Stimulated activated CD8-positive, alpha-beta memory T cell treated with anti-CD3 and anti-CD28 coated beads, Interleukin-4, amount 100 ng/mL, for 1 hour (primary cell): ENCODE measurements at places on chromosomes 1 and 21.

DNA sequence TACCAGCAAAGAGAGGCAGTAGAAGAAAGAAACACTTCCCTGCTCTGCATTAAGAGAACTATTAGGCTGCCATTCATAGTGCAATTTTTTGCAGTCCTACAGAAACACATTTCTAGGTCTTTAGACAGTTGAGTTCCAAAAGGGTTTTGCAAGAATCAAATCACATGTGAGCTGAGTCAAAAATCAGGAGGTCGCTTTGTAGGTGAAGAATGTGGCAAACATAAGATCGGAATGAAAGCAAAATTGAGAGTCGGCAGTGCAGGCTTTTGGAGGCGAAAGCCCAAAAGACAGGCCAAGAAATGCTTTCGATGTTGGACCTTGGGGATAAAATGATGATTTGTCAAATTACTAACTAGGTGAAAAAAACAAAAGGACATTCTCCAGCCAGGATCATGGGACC, 213.5 kb upstream of the NRIP1 start:
- DNase-seq, result no peak

- no peak for DNase-seq
Observed at GRCh38 chr1:27330786-27331185, 8.8 kb downstream of the TMEM222 start.

DNA sequence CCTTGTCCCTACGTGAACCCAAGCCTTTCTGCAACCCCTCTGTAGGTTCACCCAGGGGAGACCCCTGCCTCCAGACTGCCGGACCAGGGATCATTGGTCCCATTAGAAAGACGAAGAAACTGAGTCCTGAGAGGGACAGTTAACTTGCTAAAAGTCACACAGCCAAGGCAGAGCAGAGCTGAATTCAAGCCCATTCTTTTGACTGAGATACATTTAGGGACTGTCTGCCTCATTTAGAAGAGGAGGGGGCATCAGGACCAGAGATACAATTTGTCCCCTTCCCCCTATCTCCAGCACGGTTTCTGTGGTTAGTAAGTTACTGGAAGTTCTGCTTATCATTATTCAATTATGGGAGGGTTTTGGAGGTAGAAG, 19.1 kb downstream of the KCNQ4 start:
- no peak for DNase-seq

GRCh38 chr21:35324372-35325220, 275.5 kb upstream of the RUNX1 start:
- no peak for DNase-seq

GRCh38 chr1:161834967-161835550, 68.9 kb downstream of the ATF6 start:
- no peak for DNase-seq

DNA sequence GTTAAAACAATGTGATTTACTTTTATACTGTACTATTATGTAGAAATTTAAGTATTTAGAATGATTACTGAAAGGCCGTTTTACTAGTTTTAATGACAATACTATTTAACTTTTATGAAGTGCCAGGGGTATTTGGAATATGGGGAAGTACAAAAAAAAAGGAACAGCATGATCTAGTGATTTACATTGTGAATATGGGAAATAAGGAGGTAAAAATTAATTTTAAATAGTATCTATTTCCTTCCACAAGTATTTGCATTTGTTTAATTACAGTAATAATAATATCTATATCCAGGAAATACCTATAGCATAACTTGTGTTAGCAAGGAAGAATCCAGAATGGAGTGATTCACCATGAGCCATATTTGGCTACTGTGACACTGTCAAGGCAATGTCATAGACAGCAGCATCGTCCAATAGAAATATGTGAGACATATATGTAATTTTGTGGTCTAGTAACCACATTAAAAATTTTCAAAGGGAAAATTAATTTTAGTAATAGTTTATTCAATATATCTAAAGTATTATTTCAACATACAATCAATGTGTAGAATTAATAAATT, 22.0 kb downstream of the CNST start:
- DNase-seq, result no peak

- no peak for DNase-seq
Observed at GRCh38 chr1:238221738-238222137, 331.0 kb upstream of the ZP4 start.

DNA sequence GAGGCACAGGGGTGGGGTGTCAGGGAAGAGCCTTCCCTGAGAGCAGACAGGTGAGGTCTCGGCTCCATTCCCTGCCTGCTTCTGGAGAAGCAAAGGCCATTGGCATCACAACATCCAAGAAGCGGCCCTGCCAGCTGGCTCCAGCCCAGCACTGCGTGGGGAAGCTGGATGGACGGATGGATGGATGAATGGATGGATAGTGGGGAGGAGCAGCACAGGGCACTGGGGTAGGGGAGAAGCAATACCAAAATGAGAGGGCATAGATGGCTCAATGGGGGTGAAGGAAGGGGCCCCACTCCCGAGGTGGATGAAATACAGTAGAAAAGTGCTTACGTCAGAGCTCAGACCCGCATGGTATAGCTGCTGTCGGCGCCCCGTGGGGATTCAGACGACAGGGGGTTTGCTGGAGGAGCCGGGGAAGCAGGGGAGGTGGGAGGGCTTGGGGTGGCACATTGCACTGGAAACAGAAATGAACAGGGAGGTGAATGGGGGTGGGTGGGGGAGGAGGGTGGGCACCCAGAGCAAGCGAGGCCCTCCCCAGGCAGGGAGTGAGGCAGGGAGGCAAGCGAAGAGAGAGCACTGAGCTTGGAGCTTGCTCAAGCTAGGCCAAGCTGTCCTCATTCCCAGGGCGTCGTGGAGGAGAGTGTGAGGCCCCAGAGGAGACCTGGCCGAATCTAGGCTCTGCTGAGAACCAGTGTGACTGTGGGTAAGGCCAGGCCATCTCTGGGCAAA, 9.5 kb upstream of the GOLT1A start:
- no peak for DNase-seq

DNA sequence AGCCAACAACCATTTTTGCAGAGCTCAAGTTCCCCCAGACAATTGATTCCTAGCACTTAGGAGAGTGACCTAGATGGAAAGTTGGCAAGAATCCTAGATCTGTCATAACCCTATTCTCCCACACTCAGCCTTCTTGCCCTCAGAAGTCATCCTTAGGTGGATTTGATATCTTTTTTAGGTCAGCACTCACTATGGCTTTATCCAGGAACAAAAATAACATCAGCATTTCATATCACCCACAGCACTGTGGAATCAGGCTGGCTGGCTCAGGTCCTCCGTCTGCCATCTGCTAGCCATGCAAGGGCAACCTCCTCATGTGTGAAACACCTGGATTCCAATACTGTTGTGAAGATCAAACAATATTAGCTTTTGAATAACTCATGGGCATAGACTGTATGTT, 6.0 kb downstream of the DPT start:
- no peak for DNase-seq

GRCh38 chr1:215113776-215114153, 31.2 kb downstream of the KCNK2 start:
- DNase-seq, result no peak

DNA sequence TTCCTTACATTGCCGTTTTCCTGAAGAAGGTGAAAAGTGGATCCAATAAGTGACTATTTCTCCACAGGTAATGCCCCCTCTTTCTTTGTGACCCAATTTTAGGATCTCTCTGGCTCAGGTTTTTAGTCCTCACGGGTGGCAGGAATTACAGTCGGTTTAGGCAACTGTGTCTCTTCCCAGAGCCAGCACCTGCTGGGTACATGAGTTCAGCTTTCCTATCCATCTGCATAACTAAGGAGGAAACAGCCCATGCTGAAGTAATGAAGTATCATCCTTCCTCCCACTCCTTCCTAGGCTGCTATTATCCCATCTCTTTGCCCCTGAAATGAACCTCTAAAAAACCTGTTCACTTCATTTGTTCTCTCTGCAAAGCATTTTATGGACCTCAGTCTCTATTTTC, 544.6 kb downstream of the NEGR1 start:
- no peak for DNase-seq

DNA sequence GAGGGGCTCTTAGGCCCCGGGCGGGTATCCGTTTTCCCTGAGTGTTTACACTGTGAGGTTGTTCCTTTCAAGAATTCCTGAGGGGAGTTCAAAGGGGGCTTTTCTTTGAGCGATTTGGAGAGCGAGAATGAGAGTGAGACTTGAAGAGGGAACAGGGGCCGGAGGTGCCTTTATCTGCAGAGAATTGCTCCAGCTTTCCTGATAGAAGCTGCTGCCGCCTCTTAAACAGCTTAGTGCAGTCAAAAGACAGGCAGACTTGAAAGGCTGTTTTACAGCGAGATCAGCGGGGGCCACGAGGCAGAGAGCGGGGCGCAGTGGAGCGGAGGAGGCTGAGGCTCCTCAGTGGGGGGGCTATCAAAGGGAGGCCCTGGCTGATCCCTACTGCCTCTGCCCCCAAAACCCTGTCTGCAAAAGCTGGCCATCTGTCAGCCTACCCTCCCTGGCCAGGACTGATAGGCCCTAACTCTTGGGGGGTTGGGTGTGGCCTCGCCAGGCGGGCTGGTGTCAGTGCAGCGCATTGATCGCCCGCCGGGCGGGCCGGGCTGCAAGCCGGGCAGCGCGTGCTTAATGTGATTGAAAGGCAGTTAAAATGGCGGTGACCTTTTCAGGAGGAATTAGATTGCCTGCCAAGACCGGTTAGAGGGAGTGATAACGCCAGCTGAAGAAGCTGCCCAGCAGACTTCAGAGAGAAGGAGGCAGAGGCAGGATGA, 36.4 kb downstream of the TMEM53 start:
- no peak for DNase-seq

GRCh38 chr1:81420760-81421159, 380.0 kb upstream of the ADGRL2 start:
- no peak for DNase-seq

DNA sequence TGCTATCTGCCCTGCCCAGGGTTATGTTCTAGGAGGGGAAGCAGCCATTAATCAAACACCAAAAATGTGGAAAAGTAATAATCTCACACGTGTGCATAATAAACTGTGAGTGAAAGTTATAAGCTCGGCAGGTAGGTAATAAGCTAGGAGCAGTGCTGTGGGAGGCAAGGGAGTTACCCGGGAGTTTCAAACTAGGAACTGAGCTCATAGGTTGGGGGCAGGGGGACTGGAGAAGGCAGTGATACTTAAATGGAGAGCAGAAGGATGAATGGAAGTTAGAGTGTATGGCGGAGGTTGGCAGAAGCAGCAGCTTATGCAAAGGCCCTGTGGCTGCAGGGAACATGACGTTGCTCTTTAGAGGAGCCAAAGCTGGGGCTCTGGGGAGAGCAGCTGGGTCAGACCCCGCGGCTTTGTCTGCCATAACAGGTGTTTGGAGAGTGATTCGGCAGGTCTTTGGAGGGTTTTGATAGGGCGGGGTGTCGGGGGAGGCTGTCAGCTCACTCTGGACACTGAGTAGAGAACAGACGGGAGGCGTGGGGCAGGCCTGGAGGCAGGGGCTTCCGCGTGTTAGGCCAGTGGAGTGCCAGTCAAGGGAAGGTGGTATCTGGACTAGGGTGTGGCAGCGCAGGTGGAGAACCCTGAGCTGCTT, 20.0 kb downstream of the PTPRF start:
- no peak for DNase-seq

DNA sequence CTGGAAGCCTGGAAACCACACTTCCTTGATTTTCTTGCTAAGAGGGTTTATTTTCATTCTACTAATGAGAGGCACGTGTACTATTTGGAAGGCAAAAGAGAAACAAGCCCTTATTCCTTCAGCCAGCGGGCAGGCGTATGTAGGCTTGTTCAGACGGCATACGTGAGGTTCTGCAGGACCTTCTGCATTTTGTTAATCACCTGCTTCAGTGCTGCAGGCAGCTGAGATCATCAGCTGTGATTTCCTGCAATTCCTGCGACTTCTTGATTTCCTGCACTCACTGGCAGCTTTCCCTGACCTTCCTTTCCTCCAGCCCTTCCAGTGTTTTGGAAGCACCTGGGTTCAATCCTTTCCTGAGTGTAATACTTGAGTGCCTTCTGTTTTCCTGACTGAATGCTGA, 43.4 kb downstream of the TSNAX start:
- DNase-seq, result no peak

GRCh38 chr1:15849775-15850324, 2.3 kb downstream of the SPEN start:
- DNase-seq, result no peak

GRCh38 chr1:109785446-109786111, 21.9 kb upstream of the EPS8L3 start:
- DNase-seq, result no peak

DNA sequence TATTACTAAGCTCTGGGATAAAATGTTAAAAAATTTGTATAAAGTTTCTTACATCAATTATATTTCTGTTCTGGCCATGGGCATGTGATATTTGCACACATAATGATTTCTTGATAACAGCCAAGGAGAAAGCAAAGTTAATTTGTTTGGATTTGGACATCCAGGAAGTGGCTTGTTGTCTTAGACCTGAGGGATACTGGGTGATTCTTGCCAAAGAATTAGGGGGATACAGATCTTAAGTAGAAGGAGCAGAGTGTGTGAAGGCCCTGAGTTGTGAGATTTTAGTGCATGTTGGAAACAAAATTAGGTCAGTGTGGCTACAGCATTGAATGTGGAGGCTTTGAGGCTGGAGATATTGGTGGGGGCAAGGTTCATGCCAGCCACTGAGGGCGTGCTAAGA, 65.6 kb downstream of the NCAM2 start:
- no peak for DNase-seq

DNA sequence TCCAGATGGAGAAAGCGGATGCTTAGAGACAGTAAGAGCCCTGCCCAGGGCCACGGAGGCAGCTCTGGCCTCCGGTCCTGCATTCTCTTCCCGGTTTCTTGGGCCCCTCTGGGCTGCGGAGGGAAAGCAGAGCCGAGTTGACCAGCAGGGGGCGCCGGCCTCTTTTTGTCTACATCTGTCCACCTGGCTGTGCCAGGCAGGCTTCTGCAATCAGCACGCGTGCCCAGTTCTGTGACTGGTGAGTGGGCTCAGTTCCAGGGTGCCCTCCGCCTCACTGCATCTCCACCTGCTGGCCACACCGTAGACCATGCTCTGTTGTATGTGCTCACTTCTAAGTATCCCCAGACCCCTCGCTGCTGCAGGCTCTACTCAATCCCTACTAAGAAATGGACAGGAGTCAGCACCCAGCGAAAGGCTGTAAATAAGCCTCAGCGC, 6.7 kb upstream of the HUNK start:
- peak; percentile 27 for DNase-seq

- DNase-seq, result no peak
Observed at GRCh38 chr1:28766532-28767183, 29.9 kb downstream of the YTHDF2 start.

GRCh38 chr1:43904660-43905551, 28.7 kb upstream of the ARTN start:
- DNase-seq, result no peak

GRCh38 chr21:40143822-40144525, 276.7 kb downstream of the PCP4 start:
- no peak for DNase-seq

DNA sequence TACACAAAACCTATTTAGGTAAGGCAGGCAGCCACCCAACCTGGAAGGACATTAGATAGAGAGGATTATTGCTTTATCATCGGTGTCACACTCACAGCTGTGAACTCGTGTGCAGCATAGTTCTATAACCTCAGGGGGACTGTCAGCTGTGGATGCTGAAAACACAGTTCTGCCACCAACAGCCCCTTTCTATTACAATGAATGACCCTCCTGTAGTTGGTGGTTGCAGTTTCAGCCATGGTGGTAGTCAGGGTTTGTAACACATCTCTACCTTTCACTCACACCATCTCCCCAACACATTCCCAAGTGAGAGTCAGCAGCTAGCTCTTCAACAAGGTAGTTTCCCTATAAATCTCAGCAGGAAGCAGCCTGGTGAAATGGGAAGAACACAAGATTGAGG, 136.8 kb downstream of the ZC3H11B start:
- DNase-seq, result no peak
